Kidney (tissue), 22 donors: ENCODE measurements at places on chromosomes 12 and 14. TPM values are rescaled to one million over a fixed set of nuclear protein-coding genes. Genes with fewer than 3 reads are reported as not detected.

SLC2A14 gene
- total RNA-seq = not detected

PGF gene
- 9.3 TPM for total RNA-seq

TBX5 gene
- not detected for total RNA-seq

NOVA1 gene
- 15.0 TPM for total RNA-seq

CISTR gene
- not detected for total RNA-seq

PLA2G1B gene
- not detected for total RNA-seq

- no peak for DNase-seq
These were observed 4.3 kb downstream of the PAPLN start for GRCh38 chr14:73241481-73242165.

GRCh38 chr12:119208626-119209061 is 29.9 kb downstream of the HSPB8 start:
- DNase-seq = peak; percentile 5

- no peak for DNase-seq
These were observed 14.8 kb upstream of the OR6J1 start for GRCh38 chr14:22658946-22659345.

DNA sequence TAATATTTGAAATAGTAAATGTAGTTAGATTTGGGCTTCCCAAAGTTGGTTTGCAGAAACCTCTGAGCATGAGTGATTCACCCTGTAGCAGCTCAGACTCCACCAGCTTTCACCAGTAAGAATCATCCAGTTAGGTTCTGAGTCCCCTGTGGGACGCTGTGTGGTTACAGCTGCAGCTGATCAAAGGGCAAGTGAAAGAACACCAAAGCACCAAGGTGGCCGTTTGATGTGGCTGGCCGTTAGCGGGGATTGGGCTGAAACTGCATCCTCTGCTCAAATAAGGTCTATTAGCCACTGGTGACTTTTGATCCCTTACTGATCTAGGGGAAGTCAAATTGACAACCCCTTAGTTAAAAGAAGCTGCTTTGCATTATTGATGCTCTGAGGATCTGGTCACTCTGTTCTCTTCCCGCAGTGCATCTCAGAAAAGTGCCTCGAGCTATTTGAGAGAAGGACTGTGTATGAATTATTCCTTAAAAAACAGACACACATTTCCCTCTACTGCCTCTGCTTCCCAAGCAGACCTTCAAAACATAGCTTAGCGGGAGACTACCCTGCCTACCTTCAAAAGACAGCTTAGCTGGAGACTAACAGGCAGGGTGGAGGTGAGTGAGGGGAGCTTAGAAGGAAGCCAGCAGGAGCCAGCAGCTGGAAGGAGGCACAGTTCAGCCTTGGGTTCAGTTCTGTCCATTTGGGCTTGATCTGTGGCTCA is 3.7 kb downstream of the ABHD12B start:
- DNase-seq = no peak

DNA sequence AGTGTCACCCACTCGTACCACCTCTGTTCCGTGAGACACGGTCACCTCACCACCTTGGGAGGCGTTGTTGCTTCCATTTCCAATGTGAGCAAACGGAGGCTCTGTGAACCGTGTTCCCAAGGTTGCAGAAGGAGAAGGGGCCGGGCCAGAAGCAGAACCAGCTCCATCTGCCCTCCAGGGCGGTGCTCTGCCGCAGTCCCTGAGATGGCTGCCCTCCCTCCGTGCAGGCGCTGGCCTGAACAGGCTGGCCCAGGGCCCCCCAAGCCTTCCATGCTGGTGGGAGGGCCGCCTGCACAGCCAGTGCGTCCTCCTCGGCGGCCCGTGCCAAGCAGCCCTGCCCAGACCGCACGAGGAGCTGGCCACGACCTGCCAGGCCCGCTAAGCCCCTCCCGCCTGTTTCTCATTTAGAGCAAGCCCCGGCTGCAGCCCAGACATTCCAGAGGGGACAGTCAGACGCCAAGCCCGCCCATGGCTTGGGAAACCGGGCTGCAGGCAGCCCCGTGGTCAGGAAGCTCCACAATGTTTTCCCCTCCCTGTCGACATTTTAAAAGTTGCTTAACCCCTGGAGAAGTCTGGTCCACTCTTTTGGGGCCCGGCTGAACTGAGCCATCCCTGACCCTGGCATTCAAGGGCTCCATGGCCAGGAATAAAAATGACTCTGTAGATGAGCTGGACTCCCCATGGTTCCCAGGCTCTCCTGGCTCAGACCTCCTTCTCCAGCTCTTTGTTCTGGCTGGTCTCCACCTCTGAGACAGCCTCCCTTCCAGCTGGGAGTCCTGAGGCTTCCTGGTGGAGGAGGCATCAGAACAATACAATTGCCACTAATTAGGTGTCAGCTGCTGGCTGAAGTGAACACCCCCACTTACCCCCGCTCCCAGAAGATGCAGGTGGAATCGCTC is 236.0 kb downstream of the BCL11B start:
- peak; percentile 59 for DNase-seq

GRCh38 chr12:121812320-121812871 is 8.6 kb downstream of the SETD1B start:
- peak; percentile 94 for DNase-seq

DNA sequence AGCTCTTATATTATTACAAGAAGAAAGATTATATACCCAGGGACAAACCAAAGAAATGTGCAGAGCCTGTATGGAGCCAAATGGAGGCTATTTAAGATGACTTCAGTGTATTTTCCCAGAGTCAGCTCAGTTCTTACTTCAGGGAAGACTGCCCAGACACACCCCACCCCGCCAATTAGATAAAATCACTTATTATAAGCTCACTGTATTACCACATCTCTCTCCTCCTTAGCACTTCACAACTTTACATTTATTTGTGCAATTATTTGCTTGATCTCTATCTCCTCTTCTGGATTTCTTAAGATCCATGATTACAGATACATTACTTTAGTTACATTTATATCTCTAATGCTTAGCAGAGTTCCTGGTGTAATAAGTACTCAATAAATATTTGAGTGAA is 24.7 kb upstream of the WDR89 start:
- no peak for DNase-seq

DNA sequence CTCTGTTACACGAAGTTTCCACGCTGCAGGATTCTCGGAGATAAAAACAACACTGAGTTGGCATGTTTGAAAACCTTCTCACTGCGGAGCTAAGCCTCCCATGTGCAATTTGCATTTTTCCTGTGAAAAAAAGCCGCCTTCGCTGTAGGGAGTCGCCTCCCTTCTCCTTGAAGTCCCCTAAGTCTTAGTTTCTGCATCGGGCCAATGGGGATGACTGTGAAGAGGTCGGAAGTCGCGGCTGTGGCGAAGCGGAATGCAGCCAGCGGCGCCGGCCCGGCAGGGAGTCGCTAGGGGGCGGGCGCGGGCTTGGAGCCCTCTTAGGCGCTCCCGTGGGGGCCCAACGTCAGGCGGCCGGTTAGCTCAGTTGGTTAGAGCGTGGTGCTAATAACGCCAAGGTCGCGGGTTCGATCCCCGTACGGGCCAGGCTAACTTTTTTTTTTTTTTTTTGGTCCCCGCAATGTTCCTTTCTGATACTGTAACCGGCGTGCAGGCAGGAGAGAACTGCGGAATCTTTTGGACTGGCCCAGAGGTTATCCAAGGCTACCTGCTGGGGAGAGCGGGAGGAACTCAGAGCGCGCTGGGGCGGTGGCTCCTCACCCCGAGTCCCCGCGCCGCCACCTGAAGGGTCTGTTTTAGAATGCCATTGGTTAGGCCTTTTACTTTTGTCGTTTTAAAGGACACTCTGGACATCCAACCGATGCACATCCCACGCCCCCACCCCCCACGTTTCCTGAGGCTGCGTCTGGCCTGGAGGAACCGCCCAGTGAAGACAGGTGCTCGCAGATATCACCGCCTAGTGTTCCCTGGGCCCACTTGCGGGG is 2.6 kb upstream of the ZNF839 start:
- DNase-seq = peak; percentile 96

- no peak for DNase-seq
These were observed 19.3 kb upstream of the ST8SIA1 start for GRCh38 chr12:22353615-22354325.

GRCh38 chr12:57341275-57341990 is 89.4 kb downstream of the R3HDM2 start:
- no peak for DNase-seq

DNA sequence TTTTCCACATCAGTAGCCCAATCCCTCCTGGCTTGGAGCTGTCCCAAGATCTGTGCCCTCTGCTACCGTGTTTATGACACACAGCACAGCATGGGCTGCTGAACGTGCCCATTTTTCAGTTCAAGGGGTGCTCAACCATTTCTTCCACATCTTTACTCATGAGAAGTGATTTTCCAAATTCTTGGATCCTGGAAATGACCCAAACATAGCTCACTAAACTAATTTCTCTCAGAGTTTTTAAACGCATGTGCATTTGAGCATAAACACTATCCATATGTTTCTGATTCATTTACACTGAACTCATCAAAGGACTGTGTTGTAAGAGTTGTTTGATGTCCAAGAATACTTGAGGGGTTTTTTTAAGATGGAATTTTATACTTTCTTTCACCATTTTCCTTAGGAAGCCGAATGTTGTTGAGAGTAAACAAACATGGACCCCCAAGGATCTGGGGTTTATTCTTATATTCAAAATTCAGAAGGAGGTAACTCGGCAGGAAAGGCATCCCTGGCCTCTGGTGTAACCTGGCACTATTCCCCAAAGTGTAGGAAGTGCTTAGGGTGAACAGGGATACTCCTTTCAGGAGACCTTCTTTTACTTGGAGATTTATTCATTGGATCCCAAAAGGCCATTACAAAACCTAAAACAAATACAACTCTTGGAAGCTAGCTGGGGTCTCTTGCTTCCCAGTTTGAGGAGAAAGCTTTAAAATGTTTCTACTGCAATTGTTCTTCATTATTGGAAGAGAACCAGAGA is 215.0 kb downstream of the BMP4 start:
- no peak for DNase-seq
